ENCODE measurements at places on chromosomes 5 and 9.
A peak's percentile ranks its signal among the peaks of the same experiment; 100 is the strongest.

GRCh38 chr5:97836816-97837215 is 653.8 kb upstream of the RIOK2 start:
- DNase-seq, result no peak

- DNase-seq, result no peak
Observed at GRCh38 chr9:97628668-97629067, 4.5 kb downstream of the TSTD2 start.

GRCh38 chr5:179974946-179975712 is 67.4 kb upstream of the TBC1D9B start:
- DNase-seq, result no peak

DNA sequence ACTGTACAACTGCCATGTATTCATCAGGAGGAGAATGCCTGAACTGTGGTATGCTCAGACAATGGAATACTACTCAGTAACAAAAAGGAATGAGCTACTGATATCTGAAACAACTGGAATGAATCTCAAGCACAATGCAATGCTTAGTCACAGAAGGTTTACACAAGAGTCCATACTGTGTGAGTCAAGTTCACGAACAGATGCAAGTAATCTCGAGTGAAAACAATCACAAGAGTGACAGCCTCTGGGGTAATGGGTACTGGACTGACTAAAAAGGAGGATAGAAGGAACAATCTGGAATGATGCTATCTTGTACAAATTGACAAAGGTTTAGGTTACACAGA is 19.5 kb upstream of the GOLGA1 start:
- DNase-seq, result no peak

GRCh38 chr5:65925601-65926275 is 637 bp upstream of the ERBIN start:
- DNase-seq, result peak; percentile 60

DNA sequence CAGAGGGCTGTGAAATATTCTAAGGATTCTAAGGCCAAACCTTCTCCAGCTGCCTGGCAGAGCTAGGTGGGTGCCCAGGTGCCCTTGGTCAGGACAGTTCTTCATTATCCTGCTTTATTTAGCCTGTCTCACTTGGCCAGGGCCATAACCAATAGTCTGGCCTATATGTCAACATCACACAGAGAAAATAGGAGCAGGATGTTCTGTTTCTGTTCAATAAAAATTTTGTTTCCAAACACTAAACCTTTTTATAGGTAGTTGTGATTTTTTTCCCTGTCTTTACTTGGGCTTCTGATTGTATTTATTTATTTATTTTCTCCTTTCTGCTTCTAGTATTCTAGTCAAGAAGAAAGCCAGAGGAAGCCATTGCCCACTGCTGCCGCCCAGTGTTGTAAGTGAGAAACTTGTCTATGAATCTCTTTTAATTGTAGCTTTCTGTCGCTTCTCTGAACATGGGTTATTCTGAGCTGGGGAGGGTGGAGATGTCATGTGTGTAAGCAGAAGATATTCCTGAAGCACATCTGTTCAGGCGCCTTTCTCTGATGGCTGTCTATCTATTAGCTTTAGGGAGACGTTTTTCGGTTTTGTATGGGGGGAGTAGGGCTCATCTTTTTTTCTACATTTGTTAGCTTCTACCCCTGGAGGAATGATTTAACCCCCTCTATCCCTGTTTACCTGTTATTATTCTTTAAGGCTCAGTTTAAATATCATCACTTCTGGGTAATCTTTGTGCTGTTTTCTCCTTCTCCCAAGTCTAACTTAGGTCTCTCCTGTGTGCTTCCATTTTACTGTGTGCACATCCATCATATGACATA is 97.1 kb downstream of the UNC13B start:
- DNase-seq, result no peak

GRCh38 chr9:15317836-15318235 is 10.8 kb upstream of the TTC39B start:
- DNase-seq, result no peak

DNA sequence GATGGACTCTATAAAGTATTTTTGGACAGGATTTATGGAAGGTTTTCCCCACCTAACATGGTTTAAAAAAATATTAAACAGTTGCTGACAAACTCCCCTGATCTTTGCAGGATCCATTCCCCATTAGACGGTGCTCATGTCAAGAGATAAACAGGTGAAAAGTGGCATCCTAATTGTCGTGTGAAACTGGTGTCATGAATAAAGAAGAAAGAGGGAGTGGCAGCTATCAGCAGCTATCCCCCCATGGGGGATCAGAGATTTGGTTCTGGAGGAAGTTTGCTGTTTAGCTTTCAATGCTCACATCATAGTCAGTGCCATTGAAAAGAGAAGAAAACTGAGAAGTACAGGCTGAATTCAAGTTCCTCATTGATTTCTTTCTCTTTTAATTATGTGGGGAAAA is 329.3 kb upstream of the BRINP1 start:
- no peak for DNase-seq

DNA sequence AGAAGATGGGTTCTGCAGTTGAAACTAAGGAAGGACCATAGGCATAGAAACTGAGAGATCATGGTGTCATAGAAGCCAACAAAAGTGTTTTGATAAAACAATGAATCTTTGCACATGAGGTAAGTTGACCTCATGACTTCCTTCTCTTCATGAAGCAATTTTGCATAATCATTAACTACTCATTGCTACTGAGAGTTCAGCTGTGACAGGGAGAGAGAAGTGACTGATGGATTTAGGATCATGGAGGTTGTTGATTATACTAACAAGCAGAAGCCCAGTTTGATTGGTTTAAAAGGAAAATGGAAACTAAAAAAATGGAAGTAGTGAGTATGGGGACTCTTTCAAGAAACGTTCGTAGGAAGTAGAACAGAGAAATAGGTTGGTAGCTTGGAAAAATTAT is 51.2 kb downstream of the PARP8 start:
- no peak for DNase-seq

GRCh38 chr9:78994471-78994870 is 577.3 kb upstream of the TLE4 start:
- no peak for DNase-seq

GRCh38 chr5:33363537-33363936 is 77.2 kb upstream of the TARS1 start:
- no peak for DNase-seq

GRCh38 chr9:110919609-110920008 is 118.7 kb downstream of the LPAR1 start:
- no peak for DNase-seq

DNA sequence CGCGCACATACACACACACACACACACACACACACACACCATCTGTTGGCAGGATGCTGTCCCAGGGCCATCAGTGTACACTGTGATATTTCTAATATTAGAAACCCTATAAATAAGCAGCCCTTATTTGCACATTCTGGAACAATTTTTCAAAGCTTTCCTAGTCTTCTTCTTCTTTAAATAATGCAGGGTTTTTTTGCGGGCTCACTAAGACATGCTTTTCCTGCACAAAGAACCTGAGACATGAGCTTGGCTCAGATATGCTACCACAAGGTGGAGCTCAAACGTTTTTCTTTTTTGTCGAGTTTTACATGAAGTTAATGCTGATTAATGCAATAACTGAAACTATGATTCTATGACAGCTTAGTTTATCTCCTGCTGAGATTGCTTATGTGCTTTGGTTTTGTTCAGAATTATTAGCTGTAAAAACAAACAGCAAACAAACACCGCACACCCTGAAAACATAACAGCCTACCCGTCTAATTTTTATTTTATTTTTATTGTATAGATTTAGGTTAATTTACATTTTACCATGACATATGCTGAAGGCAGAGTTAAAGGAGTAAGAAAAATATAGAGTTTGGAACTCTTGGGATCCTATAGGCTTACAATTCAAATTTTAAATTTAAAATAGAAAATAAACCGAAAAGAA is 95.8 kb downstream of the ALDH1A1 start:
- no peak for DNase-seq

- DNase-seq, result no peak
Observed at GRCh38 chr9:3434594-3434993, 91.2 kb downstream of the RFX3 start.

- no peak for DNase-seq
Observed at GRCh38 chr5:173851595-173852243, 36.4 kb upstream of the CPEB4 start.

DNA sequence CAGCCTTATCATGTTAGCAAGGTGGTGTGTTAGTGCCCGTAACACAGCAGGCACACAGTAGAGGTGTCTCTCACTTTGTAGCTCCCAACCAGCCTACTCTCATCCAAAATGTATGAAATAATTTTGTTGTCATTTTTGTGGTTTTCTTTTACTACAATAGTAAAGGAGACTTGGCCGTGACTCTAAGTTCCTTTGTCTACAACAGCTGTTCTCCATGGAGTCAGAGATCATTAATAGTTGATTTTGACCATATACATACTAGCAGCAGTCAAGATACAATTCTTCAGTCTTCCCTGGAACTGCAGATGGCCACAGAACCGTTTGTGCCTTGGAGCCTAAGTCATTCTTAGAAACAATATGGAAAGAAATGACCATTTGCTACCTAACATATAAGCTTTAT is 567.1 kb downstream of the TLR4 start:
- DNase-seq, result no peak

GRCh38 chr9:87233431-87233830 is 264.2 kb upstream of the DAPK1 start:
- DNase-seq, result no peak

DNA sequence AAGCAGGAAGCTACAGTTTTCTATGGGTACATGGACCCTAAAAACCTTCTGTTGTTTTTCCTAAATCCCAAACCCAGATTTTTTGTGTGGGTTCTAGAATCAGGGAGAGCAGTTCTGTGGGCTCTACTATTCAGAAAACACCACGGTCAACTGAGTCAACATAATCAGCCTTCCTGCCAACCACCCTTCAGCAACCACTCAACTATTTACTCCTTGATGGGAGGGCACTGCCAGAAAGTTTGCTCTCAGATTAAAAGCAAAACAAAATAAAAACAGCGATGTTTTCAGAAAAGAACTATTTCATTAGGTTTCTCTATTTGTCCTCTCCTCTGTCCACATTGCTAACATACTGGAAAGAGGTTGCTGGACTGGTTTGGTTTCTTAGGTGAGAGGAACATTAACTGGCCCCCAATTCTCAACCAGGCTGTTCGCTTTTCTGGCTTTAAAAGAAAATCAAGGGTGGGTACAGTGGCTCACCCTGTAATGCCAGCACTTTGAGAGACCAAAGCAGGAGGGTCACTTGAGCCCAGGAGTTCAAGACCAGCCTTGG is 72.3 kb downstream of the GCNT1 start:
- no peak for DNase-seq

GRCh38 chr5:138648841-138649240 is 73.6 kb upstream of the HSPA9 start:
- DNase-seq, result no peak

GRCh38 chr9:27179245-27179865 is 70.3 kb downstream of the TEK start:
- no peak for DNase-seq

DNA sequence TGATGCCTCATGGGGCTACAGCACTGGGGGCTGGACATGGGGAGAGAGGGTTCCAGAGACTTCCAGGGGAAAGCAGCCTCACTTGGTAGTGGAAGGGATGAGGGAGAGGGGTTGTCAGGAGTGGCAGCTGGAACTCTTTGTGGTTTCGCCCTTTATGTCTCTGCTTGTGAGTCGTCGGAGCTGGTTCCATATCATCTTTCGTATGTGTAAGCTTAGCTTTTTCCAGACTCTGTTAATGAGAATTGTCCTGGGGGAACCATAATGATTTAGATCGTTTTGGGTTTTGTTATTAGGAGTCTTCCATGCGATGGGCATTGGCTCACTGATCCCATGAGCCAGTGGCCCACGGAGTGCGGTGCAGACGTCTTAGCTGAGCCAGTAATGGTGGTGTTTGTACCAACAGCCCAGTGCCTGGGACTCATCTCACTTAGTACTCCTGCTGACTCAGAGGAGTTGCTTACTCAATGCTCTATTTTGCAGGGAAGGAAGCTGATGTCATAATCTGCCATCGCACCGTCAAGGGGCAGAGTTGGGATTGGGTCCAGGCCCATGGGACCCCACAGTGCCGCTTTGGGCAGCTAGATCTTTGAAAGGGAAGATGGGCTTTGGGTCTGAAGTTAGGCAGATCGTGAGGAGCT is 48.5 kb downstream of the NEK6 start:
- no peak for DNase-seq

GRCh38 chr5:179124853-179125788 is 64.9 kb downstream of the ZNF354C start:
- DNase-seq, result no peak

- no peak for DNase-seq
Observed at GRCh38 chr5:125143011-125143410, 396.6 kb upstream of the ZNF608 start.

- peak; percentile 13 for DNase-seq
Observed at GRCh38 chr9:125747053-125747764, at the start of gene PBX3. TSS of gene PBX3 (plus strand) at chr9:125747373.

GRCh38 chr9:93390953-93391515 is 60.5 kb upstream of the FAM120A start:
- no peak for DNase-seq

GRCh38 chr5:89268460-89268859 is 385.5 kb upstream of the MEF2C start:
- DNase-seq, result no peak

DNA sequence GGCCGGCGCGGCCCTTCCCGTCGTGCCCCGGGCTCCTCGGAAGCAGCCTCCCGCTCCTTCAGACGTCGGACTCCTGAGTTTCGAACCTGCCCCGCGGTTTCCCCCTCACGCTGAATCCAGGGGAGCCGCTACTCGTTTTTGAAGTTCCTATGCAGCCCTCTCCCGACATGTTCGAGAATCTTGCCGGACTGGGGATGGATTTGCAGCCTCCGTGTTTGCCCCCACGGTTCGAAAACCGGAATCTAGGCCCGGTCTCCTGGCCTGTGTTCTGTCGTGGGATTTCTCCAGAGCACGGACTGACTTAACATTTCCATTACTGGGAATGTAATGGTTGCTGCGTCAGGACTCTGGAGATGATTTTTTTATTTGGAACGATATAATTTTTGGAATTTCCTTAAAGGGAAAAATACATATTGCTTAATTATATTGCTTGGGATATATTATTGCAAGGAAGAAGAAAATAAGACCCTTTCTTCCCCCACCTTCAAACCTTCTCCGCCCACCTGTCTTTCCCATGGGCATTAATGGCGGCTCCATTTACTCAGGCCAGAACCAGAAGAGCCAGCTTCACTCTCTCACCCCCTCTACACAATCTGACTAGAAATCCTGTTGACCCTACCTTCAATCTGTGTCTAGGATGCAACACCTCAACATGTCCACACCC is 8.5 kb upstream of the MGAT1 start:
- DNase-seq, result no peak

GRCh38 chr5:71782393-71782770 is 63.3 kb downstream of the CARTPT start:
- no peak for DNase-seq

DNA sequence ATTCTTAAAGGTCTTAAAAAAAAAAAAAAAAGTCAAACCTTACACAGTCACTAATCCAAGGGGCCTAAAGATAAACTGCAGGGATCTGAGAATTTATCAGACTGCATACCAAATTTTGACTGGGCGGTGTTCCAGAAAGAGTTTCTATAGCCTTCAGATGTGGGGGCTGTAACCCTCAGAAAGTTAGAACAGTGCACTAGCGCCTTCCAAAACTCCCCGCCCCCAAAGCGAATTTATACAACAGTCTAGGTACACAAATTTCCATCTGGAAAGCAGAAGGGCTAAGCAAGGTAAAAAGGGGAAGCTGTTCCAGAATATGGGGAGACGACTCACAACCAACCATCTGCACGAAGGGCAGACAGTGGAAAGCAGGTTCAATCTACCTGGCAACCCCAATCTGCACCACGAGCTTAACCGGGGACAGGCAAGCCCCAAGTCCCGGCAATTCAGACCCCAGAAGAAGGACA is 813 bp downstream of the ERMP1 start:
- no peak for DNase-seq

GRCh38 chr5:73564675-73565074 is 764 bp downstream of the ANKRA2 start:
- no peak for DNase-seq

Data from T-helper 2 cell (primary cell).